ENCODE measurements at places on chromosomes 4 and X. TPM values are rescaled to one million over a fixed set of nuclear protein-coding genes. Genes with fewer than 3 reads are reported as not detected.

Gene TCEAL6
- polyA plus RNA-seq = not detected

Gene BTK
- not detected for polyA plus RNA-seq

Gene HSFX1
- 0.21 TPM for polyA plus RNA-seq

Gene ETDA
- not detected for polyA plus RNA-seq

Gene SH3BGRL
- polyA plus RNA-seq = 186 TPM

Gene DMRTC1
- polyA plus RNA-seq = not detected

Gene AMMECR1
- polyA plus RNA-seq = 10.2 TPM

All from AG04450 (cell line).